ENCODE measurements at places on chromosomes 6 and 20.

DNA sequence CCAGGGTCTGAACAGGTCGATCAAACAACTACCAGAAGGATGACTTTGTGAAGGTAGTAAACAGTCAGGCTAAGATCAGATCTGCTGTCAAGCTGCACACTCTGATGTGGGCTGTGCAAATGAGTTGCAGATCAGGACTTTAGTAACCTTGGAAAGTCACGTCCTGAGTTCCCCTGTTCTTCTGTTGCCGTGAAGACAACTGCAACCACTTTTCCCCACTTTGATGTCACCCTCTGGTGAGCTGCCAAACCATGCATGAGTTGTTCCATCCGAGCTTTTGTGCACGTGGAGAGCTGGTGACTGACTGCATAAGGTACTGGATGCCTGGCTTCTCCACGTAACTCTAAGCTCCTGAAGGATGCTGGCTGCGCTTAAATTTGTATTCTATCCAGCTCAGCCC, 111.0 kb downstream of the CD83 start:
- DNase-seq, result peak; percentile 2

DNA sequence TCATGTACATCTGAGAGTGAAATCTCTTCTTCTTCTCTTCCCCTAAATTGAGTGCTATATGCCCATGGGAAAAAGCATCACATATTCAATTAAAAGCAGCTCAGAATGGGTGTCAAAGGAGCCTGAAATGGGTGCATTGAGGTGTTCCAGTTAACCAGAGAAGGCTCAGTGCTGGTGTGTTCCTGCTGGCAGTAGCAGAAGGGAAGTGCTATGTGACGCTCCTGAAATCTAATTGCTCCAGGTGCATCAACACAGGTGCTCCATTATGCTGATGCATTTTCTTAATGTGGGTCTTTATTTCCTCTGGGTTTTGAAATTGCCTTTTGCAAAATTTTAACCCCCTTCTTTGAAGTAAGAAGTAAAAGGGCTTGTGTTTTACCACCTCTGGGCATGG, 17.9 kb downstream of the SLC22A2 start:
- no peak for DNase-seq

DNA sequence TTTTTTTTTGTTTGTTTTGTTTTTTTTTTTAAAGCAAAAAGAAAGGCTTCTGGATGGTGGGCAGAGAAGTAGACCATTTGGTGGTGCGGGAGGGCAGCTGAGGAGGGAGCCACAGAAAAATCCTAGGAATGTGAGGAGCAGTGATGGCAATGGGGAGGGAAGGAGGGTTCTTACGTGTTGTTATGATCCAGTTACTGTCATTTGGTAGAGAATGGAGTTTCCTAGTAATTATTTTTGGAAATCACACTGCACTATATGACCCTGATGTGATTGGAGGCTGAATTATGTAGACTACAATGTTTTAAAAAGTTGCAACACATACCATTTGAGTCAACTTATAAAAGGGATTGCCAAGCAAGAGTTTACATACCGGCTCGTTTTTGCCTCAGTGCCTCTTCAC, 22.1 kb downstream of the ADGRF5 start:
- no peak for DNase-seq

- DNase-seq, result no peak
These were observed 210.2 kb downstream of the TMEM200A start for GRCh38 chr6:130575971-130576370.

GRCh38 chr6:24949020-24949569, 13.3 kb upstream of the RIPOR2 start:
- DNase-seq, result no peak

DNA sequence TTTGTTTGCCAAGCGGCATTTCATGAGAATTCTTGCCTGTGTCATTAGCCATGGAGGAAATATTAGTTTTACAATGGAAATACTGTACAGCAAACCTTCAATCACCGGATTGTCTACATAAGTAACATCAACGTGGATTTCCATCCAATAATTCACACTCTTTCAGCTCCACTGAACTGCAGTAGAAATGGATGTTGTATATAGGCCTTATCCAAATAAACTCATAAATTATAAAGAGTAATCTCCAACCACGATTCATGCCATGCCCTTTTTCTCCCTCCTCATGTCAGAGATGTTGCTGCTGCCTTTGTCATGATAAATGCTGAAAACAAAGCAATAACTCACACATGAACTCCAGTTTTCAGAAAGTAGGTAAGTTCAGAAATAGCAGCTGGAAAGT, 54.9 kb upstream of the EYS start:
- no peak for DNase-seq

DNA sequence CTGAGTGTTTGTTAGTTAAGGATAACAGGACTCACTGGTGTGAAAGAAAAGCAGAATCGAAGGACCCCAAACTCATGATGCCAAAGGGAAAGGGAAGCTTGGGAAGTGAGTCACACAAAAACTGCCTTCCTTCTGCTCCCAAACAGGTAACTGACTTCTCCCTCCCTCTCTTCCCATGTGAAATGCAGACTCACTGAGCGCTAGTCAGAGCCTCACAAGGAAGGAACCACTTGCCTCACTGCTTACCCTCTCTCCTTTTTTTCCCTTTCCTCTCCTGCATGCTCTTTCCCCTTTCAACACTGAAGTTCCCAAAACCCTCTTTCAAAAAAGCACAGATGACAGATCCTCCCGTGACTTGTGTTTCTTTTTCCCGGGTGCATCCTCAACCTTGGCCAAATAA, 56.4 kb downstream of the LYRM4 start:
- no peak for DNase-seq

DNA sequence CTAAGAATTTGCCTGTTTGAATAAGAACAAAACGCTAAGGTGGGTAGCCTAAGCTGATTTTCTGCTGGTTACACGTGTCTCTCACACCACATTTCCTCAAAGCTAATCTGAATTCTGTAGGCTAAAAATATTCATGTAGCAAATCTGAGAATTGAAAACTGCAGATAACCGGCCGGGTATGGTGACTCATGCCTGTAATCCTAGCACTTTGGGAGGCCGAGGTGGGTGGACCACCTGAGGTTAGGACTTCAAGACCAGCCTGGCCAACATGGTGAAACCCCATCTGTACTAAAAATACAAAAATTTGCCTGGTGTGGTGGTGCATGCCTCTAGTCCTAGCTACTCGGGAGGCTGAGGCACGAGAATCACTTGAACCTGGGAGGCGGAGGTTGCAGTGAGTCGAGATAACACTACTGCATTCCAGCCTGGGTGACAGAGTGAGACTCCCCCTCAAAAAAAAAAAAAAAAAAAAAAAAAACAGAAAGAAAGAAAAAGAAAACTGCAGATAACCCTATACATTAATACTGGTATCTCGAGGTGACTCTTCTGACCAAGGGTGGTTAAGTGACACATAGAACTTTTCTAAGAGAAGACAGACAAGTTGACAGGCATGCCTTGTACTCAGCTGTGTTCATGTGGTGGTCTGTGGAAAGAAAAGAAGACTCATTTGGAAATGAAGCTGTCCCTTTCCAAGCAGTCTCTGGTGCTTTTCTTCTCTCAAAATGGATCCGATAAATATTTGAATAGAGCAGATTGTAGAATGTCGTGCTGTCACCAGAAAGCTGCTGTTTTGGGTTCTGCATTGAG, 24.7 kb upstream of the ASXL1 start:
- DNase-seq, result no peak

DNA sequence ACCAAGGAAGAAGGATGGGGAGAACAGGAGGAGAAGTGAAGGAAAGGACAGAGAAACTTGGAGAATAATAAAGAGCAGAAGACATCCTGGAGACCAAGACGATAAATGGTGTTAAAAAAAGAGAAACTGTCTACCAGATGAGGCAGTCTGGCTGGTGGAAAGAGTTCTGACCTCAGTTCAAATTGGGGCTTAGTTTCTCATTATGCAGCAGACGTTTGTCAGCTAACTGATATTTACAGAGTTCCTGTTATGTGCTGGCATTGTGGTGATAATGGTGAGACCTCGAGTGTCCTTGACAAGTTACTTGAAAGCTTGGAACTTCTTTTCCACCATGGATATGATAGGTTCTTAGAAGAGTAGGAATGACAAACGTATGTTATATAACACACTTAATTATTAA, 142.7 kb downstream of the LRRC1 start:
- no peak for DNase-seq

DNA sequence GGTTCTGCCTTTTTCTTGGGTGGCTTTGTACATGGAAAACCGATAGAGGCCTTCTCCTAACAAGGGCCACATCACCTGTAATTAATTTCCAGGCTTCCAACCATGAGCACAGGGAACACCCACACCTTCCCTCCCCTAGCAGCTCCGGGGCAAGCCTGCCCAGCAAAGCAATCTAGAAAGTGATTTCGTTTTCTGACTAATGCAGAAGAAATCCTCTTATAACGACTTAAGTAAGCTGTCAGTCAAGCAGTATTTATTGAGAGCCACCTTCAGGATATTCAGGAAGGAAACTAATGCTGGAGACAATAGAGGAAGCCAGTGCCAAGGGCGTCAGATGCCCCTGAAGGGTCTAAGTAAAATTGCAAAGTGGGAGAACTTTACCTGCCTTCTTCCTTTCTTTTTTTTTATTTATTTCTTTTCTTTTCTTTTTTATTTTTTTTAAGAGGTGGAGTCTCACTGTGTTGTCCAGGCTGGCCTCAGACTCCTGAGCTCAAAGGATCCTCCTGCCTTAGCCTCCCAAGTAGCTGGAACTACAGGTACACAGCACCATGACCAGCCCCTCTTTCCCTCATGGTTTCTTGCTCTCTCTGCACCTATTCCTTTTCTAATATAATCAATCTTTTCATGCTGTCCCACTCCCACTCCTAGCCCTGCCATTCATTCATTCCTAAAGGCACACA, 67.5 kb upstream of the MBOAT1 start:
- no peak for DNase-seq

- no peak for DNase-seq
These were observed 39.3 kb upstream of the TMEM200A start for GRCh38 chr6:130326496-130326895.

GRCh38 chr6:65646544-65646943, 60.5 kb downstream of the EYS start:
- DNase-seq, result no peak

GRCh38 chr6:107689951-107690642, 134.0 kb downstream of the SCML4 start:
- no peak for DNase-seq

- no peak for DNase-seq
These were observed 85.3 kb downstream of the GJA10 start for GRCh38 chr6:89979481-89980119.

- DNase-seq, result peak; percentile 87
These were observed 40.8 kb downstream of the DNAH8 start for GRCh38 chr6:38755874-38756273.

DNA sequence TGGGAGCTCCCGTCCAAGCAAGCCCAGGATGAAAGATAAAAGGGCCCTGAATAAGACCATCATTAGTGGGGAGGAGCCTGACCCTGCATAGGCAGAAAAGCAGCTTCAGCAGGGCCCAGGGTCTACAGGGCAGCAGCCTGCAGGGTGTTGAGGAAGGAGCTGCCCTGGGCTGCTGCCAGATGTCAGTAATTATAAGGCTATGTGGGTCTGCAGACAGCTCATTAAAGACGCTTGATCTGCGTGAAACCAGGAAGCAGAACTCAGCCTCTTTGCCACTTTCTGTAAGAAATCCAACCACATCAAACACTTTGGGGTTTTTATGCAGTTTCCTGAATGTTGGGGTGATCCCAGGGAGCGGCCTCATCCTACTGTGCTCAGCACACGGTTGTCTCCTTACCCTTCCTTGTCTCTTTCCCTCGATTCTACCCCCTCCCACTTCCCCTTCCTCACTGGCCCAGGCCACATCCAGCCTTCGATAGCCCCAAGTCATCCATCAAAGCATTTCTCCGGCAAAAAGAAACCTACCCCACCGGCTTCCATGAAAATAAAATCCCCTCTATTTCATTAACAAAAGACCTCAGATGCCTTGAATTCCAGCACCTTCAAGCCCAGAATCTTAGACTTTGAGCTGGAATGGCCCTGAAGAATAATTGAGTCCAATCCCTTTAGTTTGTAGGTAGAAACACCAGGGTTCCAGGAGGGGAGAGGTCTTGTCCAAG, 1.0 kb upstream of the TGM6 start:
- DNase-seq, result no peak

DNA sequence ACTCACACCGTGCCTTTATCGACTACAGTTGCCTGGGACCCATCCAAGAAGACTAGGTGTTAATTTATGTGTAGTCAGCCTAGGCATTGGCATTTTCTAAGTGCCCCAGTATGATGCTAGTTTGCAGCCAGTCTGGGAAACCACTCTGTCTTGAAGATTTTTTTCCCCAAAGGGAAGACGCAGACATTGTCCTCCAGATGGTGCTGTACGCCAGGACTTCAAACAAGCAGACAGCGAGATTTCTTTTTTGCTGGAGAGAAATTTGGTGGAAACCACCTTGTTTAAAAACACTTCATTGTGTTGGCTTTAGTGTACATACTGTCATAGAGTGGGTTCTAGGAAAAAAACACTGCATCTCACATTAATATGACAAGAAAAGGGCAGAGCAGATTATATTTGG, 30.0 kb downstream of the ALDH5A1 start:
- DNase-seq, result no peak

DNA sequence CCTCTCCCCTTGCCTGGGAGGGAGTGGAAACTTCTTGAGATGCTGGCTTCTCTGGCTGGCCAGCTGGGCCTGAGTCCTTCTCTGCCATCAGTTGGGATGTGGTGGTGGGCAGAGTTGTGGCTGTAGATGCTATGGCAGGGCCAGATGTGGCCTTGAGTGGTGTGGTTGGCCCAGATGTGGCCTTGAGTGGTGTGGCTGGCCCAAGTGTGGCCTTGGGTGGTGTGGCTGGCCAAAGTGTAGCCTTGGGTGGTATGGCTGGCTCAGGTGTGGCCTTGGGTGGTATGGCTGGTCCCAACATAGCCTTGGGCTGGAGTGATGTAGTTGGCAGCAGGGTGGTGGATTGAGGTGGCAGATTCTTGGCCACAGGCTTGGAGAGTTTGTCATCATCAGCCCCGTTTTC, 36.7 kb downstream of the C6orf132 start:
- no peak for DNase-seq

- DNase-seq, result no peak
These were observed 18.3 kb upstream of the GTSF1L start for GRCh38 chr20:43744966-43745730.
